RPMI8226 (cell line): ENCODE measurements at places on chromosomes 1 and 21.

DNA sequence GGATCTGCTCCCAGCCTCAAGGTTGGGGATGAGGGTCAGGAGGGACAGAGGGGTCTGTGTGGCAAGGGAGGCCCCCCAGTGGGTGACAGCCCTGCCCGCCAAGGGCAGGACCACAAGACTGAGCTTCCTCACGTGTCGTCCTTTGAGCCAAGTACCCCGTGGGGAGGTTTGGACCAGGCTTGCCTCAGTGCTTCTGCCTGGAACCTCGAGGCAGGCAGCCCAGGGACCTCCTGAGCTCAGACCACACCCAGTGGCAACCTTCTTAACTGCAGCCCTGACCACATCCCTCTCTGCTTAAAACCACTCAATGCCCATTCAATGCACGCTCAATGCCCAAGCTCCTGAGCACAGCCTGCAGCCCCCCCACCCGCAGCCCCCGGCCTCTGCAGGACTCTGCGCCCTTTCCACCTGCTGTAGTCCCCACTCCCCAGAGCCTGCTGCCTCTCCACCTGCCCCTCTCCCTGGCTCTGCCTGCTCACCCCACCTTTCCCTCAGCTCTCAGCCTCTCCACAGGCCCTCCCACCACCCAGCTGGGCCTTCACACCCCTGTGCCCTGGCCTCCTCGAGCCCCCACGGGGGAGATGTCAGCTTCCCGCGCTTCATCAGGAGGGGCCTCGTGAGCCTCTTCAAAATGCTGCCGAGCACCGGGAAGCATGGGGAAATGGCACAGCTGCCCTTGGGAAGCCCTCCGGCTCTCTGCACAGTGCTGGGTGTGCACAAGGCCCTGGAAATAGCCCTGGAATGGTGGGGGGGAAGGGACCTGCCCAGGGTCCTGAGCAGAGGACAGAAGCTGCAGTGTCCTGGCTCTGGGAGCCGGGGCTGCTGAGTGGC is 129.3 kb upstream of the VAMP3 start:
- DNase-seq, result peak; percentile 29

DNA sequence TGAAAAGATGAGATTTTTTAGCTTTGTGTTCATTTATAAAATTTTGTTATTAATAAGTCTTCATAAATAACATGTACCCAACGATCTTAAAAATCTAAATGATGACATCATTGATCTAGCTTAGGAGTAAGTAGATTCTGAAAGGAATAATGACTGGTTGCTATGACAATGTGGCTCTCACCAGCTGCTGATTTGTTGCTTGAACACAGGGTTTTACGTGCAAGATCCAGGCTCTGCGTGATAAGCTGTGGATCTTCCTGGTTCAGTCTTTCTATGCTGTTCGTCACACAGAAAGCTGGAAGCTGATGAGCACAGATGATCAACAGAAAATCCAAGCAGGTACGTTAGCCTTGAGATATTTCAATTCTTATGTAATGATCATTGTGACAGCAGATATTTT is 49.1 kb upstream of the C1orf146 start:
- no peak for DNase-seq

- DNase-seq, result no peak
These were observed 15.2 kb upstream of the ALX3 start for GRCh38 chr1:110085671-110086070.

- DNase-seq, result no peak
These were observed 80.5 kb downstream of the MIS18A start for GRCh38 chr21:32198384-32198783.

- DNase-seq, result no peak
These were observed 14.4 kb upstream of the PTCH2 start for GRCh38 chr1:44857446-44857845.

DNA sequence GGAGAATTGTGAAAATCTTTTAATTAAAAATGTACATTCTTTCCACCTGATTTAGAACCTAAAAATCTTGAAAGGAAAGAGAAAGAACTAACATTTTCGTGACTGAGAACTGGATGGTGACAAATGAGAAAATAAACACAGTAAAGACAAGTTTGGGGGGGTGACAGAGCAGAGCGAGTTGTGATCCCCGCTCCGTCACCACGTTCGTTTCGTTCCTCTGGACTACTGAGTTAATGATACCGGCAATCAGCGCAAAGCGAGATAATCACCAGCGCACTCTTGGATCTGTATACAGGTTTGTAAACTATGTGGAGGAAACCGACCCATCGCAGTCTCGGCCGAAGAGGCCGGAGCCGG is 31.2 kb upstream of the CFAP126 start:
- DNase-seq, result no peak

DNA sequence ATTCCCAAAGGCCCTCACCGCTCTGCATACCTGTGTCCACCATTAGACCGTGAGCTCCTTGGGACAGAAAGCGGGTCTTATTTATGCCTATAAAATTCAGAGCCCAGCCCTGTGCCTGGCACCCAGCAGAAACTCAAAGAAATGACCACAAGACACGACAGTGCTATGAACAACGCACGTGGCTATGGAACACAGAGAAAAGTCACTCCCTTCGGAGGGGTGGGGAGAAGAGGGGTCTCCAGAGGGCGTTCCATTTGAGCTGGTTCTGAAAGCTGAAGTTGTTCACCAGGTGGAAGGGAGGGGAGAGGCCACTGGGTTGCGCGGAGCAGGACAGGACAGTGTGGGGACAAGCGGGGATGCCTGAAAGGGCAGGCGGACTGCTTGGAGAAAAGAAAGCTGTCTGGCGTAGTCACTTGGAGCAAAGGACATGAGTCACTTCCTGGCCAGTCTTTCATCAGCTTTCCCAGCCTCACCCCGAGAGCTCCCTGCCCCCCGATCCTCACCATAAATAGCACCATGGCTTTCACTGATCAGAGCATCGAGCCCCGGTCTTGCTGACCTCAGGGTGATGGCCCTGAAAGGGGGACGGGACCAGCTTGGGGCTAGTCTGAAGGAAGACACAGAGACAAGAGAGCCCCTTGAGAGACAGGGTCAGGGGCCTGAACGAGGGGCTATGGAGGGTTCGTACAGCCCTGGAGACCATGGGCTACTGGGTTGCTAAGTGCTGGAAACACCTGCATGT is 28.5 kb downstream of the ECE1 start:
- no peak for DNase-seq

- peak; percentile 80 for DNase-seq
These were observed 331.6 kb downstream of the SRGAP2C start for GRCh38 chr1:121516234-121516967.

- DNase-seq, result peak; percentile 38
These were observed 6.5 kb upstream of the GLRX2 start for GRCh38 chr1:193111641-193112090.

GRCh38 chr1:156524481-156524869 is 23.9 kb upstream of the MEF2D start:
- no peak for DNase-seq

GRCh38 chr1:99264201-99265021 is at the start of gene PLPPR4:
Gene PLPPR4, plus strand, starts transcription at chr1:99264492. Its CDS starts 102 bp downstream, at chr1:99264594.
- peak; percentile 3 for DNase-seq

DNA sequence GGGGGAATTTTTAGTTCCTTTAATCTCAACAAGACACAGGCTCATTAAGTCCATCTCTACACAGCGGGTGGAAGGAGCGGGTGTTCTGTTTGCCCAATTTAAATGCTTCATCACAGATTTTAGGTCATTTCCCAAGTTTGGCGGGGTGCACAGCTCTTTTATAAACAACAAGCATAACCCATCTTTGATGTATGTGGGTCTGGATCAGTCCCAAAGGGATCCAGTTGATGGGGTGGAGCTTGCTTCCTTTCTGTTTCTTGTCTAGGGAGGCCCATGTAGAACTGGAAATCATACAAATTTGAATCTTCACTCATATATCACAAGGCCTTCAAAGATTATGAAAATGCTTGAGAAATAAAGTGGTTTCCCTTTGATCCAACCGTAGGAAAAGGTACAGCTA is 140.5 kb upstream of the C8B start:
- no peak for DNase-seq

- no peak for DNase-seq
These were observed 1.8 kb upstream of the OR2T6 start for GRCh38 chr1:248373761-248374160.

DNA sequence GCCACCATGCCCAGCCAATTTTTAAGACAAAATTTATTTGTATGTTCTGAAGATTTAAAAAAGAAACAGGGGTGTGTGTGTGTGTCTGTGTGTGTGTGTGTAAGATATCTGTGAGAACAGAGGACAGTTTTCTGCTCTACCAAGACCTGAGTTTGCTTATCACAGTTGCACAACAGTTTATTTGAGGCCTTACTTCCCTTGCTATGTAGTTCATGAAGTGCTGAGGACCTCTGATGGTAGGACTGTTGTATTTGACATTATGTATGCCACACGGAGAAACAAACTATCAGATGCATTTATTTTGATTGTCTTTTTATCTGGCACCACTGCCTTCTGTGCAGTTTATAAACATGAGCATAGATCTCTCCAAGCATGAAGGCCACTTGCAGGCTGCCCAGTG is 355.2 kb downstream of the PBX1 start:
- no peak for DNase-seq

- DNase-seq, result no peak
These were observed 17.9 kb upstream of the ZNF281 start for GRCh38 chr1:200427744-200428143.

DNA sequence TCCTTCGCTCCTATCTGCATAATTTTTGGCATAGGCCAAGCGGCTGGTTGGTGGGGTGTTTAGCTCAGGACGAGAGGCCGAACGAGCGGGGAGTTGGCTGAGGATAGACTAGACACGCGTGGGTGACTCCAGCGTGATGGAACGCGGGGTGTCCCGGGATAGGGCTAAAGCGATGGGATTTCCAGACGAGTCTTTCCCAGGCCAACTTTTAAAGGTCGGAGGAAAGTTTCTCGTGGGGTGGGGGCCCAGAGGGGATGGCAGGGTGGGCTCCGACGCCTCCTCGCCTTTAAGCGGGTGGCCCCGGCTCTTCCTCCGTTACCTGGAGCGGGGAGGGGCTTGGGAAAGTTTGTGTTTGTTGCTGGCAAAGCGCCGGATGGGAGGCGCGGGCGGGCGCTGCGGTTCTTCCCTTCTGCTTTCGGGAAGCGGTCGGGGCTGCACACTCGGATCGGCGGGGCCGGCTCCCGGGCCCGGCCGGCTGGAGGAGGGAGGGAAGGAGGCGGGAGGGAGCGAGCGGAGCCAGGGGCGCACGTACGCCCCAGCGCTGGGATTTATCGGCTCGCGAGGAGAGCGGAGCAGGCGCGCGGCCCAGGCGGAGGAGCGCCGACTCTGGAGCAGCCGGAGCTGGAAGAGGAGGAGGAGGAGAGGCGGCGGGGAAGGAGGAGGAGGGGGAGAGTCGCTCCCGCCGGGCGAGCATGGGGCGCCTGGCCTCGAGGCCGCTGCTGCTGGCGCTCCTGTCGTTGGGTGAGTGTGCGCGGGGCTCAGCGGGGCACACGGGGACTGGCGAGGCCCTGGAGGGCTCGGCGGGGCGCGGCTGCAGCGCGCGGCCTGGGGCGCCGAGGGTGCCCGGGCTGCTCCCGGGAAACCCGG is at the start of gene PTGFRN:
PTGFRN (plus strand) TSS at position 405 of the 867 bp plus-strand sequence; CDS start at position 693, 288 bp downstream.
- no peak for DNase-seq

DNA sequence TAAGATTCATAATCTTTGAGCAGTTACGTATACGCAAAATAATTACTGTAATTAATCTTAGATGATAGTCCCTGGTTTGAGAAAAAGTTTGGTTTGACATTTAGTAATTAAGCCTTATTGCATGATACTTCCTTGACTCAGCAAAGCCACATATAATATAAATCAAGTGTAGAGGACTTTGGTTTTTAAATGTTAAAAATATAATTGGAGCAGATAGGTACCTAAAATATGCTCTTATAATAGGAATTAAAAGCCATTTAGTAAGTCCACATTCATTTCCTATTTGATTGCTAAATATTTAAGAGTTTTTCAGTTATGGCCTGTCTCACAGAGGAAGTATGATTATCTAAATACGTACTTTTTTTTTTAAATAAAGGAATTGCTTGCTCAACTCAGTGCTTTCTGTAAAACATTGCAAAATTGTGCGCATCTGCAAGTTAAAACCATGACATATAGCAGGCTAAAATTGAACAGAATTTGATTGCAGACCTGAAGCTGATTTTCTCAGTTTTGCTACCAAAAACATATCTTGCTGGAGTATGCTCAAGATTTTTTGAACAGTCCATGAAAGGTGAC is 20.4 kb downstream of the RPE65 start:
- DNase-seq, result no peak

DNA sequence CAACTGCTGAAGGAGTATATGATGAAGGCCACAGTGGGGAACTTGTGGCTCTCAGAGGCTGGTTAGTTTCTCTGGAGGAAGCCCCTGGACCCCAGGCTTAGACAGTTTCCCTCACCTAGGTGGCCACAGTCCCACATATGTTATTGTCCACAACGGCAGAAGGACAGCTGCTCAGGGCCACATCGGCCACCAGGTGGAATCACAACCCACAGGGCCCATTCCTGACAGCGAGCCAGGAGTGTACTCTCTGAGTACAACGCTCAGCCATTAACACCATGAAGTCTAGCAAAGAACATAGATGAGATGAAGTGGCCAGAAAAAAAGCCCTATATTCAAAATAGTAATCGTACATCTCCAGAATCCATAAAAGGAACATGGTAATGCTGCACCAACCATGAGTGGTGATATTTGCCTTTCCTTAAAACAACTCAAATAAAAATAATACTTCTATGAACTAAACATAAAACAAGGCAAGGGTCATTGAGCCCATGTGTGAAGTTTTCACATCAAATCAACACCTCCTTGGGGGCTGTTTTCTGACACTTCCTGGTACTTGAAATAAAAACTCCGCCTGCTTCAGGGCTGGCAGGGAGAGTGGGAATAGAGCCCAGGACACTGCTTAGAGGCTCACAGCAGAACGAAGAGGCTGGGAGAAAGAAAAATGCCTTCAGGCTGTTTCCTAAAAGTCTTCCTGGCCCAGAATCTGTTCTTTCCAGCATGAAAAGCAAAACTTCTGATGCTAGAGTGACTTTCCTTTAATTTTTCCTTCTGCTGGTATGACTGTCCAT is 383.3 kb downstream of the HHAT start:
- no peak for DNase-seq

DNA sequence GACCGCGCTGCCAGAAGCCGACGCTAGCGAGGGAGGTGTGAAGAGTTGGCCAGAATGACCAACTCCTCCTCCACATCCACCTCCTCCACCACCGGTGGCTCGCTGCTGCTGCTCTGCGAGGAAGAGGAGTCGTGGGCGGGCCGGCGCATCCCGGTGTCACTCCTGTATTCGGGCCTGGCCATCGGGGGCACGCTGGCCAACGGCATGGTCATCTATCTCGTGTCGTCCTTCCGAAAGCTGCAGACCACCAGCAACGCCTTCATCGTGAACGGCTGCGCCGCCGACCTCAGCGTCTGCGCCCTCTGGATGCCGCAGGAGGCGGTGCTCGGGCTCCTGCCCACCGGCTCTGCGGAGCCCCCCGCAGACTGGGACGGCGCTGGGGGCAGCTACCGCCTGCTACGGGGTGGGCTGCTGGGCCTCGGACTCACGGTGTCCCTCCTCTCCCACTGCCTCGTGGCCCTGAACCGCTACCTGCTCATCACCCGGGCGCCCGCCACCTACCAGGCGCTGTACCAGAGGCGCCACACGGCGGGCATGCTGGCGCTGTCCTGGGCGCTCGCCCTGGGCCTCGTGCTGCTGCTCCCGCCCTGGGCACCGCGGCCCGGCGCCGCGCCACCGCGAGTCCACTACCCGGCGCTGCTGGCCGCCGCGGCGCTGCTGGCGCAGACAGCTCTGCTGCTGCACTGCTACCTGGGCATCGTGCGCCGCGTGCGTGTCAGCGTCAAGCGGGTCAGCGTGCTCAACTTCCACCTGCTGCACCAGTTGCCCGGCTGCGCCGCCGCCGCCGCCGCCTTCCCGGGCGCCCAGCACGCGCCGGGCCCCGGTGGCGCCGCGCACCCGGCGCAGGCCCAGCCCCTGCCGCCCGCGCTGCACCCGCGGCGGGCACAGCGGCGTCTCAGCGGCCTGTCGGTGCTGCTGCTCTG is 1.2 kb downstream of the GPR88 start:
- DNase-seq, result peak; percentile 52

- no peak for DNase-seq
These were observed 554.6 kb downstream of the PLA2G4A start for GRCh38 chr1:187383366-187383765.
